ENCODE measurements at places on chromosomes 11 and 22. TPM values are rescaled to one million over a fixed set of nuclear protein-coding genes. Genes with fewer than 3 reads are reported as not detected.

Gene UBQLNL
- total RNA-seq = not detected

Gene TUBA8
- total RNA-seq = 1.0 TPM

Gene ZNF215
- 17.1 TPM for total RNA-seq

Gene B3GAT1
- total RNA-seq = 32.4 TPM

Gene ANGPTL5
- total RNA-seq = not detected

Gene SCGB1D4
- total RNA-seq = not detected

Gene CCDC15
- total RNA-seq = 3.1 TPM

Gene CHRM1
- not detected for total RNA-seq

Gene F2
- not detected for total RNA-seq

Gene SCO2
- total RNA-seq = not detected

Gene SLC29A2
- total RNA-seq = 32.4 TPM

Gene P4HA3
- total RNA-seq = not detected

Gene LRP4
- 22.1 TPM for total RNA-seq

DNA sequence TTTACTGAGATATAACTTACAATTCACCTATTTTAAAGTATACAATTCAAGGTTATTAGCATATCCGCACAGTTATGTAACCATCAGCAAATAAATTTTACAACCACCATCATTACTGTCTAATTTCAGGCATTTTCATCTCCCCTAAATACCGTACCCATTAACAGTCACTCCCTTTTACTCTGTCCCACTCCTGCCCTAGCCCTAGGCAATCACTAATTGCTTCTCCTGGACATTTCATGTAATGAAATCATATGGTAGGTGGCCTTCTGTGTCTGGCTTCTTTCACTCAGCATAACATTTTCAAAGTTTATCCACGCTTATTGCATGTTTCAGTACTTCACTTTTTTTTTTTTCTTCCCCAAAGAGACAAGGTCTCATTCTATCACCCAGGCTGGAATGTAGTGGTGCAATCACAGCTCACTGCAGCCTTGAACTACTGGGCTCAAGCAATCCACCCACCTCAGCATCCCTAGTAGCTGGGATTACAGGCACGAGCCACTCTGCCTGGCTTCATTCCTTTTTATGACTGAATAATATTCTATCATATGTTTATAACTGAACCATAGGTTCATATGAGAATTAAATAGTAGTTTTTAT is 61.4 kb upstream of the CHRM4 start:
- DNase-seq = no peak

GRCh38 chr11:100810146-100810545 is 123.1 kb downstream of the ARHGAP42 start:
- DNase-seq = no peak

- DNase-seq = no peak
Observed at GRCh38 chr11:70506658-70506970, 108.3 kb downstream of the CTTN start.

- no peak for DNase-seq
Observed at GRCh38 chr11:57979532-57980079, 44.1 kb upstream of the OR9Q1 start.

DNA sequence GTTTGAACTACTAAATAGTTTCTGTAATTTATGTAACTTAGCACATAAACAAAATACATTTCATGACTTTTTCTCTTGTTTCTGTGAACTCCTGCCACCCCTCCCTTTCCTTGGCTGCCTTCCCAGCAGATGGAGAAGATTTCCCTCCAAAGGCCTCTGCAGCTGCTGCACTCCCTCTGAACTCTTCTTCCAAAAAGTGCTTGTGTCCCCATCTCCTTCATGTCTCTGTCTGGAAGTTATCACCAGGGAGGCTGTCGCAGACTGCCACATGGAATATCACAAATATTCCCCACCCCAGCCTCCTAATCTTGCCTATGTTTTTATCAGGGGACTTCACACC is 1068.3 kb downstream of the OPCML start:
- DNase-seq = no peak

DNA sequence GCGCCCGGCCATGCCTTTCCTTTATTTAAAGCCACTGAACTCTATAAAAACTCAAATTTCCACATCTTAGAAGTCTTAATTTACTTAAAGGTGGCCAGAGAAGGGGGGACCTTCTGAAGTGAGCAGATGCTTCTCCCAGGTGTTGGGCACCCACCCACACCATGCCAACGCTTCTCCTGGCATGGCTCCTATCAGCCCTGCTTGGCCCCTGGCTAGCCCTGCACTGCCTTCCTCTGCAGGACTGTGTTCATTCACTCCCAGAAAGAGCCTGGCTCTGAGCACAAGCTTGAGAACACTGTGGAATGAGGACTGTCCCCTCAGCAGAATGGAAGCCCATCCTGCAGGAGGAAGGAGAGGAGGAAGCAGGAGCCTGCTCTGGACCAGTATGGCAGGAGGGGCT is 34.6 kb upstream of the ARFGAP3 start:
- DNase-seq = no peak

DNA sequence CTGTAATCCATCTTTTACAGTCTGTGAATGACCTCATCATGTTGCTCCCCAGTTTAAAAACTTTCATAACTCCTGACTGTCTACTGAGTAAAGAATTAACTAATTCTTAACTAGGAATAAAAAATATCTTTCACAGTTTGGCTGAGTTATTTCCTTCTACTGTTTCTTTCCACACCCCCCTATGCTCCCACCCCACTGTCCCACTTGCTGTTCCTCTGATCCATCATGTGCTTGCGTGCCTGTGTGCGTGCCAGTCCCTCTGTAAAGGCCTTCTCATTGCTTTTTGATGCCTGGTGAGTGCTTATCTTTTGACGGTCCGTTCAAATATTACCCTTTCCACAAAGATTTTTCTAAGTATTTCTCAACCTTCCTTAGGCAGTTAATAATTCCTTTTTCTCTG is 55.6 kb downstream of the ATG16L2 start:
- no peak for DNase-seq

DNA sequence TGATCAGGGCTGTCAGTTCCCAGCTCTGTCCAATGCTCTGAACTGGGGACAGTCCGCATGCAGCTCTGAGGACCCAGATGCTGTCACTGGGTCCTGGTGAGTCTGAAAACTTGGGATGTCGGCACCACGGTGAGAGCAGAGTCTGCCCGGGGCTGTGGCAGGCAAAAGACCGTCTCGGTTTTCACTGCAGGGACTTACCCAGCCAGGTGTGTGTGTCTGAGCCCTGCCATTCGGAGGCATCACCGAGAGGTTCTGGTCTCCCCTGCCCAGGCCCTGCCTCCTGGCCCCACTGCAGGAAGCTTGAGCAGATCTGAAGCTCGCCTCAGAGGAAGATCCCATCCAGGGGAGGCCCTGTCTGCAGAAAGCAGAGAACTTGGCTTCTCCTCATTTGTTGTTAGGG is 5.2 kb downstream of the TP53AIP1 start:
- no peak for DNase-seq

- no peak for DNase-seq
Observed at GRCh38 chr22:37476389-37477329, 9.5 kb downstream of the MFNG start.

GRCh38 chr11:112881461-112881860 is 79.8 kb upstream of the NCAM1 start:
- peak; percentile 7 for DNase-seq

DNA sequence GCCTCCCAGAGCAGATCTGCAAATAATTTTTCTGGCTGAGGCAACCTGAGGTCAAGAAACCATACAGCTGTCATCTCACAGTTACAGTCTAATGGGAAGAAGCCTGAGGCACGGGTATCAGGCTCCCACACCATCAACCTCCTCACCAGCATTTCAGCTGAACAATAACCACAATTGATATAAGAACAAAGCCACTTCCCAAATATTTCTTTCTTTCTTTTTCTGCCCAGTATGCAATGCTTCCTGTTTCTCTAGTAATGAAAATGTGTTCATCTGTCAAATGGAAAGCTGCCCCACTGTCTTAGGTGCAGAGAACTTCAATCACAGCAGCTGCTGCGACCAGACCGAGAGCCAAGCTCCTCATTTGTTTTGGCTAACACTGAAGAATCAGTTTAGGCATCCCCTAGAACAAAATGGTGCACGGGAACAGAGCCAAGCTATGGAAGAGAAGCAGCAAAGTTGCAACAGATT is 108.4 kb downstream of the BLID start:
- no peak for DNase-seq

GRCh38 chr11:59012398-59013265 is 73.3 kb downstream of the GLYATL1 start:
- no peak for DNase-seq

DNA sequence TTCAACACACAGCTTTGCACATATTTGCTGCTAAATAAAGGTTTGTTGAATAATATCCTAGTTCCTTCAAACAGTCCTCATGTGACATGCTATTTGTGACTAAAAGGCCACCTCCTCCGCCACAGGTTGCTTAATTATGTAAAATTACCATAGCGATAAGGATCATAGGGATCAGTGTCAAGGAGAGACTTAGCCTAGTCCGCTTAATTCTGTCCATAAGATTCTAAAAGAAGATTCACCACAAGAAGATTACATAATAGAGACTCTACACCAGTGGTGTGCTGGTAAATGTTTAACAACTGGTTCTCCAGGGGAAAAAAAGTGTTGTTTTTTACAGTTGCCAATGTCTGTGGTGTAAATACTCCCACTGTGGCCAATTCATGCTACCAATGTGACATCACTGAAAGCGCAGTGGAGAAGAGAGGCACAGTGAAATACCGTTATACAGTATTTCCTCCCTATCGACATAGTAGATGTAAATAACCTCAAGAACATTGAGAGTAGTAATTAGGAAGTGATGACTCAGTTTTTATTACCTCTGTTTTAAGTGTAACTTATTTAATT is 4.2 kb upstream of the CHRDL2 start:
- DNase-seq = no peak

DNA sequence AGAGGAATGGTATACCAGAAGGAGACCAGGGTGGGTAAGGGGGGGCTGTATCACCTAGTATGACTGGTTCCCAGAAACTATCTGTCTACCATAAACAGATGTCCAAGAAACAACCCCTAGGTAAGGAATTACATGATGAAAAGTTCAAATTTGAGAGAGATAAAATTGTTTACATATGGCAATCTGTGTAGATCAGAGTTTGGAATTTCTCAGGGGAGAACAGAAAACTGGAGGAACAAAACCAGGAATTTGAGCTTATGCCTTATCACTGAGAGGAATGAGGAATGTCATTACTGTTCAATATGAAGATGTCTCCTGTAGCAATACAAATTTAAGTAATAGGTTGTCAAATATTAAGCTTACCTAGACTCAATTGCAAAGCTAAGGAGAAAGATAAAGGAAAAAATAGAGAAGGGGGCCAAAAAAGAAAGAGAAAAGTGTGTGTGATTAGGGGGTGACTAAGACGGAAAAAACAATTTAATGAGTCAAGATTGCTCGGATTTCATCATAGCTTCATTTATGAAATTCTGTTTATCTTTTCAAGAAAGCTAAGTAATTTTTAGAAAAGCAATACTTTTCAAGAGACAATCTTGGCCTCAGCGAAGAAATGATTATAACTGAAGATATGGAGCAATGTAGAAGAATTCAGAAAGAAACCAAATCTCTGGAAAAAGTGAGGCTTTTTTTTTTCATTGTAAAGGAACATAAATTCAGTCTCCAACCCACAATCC is 117.8 kb downstream of the APOL5 start:
- DNase-seq = no peak

DNA sequence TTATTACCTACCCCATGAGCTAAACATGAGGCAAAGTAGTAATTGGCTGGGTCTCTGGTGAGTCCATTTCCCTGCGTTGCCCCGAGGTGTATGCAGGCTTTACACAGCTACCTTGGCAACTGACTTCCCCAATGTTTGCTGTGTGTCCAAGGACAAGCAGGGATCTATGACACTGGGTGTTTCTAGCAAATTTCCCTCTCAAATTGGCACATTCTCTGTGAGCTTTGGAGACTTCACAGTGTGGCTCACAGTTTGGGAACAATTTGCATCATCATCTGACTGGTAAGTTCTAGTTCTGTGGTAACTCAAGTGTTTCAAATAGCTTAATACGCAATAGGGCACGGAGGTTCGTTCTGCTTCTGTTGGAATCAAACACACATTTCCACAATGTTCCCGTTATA is 12.5 kb downstream of the NNMT start:
- DNase-seq = no peak

DNA sequence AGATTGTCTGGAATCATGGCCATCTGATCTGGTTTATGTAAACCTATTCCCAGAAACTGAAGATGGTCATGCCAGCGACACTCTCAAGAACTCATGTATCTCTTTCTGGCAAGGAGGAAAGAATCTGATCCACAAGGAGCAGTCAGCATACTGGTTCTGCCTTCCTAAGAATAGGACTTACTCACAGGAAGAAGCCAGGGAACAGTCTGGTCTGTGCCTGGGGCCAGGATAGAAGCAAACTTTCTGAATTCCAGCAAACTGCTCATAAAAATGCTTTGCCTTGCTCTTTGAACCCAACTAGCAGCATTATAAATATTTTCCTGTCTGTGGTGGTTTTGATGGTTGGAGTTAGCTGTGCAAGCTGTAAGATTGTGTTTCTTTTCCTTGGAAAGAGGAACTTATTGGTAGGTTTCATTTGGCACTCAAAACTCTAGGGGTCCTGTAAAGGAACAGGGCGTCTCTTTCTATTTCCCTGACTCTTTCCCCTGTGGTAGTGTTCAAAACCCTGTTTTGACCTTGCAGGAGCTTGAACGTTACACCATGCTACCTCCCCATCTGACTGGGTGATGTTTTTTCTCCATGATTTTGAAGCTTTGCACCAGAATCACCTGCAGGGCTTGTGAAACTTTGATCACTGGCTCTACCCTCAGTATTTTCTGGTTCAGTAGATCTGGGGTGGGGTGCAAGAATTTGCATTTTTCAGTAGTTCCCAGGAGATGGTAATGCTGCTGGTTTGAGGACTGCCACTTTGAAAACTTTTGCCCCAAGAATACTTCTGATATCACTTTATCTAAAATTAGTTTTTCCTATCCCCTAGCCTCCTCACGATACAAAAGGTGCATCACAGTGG is 627.8 kb upstream of the ANO5 start:
- no peak for DNase-seq

DNA sequence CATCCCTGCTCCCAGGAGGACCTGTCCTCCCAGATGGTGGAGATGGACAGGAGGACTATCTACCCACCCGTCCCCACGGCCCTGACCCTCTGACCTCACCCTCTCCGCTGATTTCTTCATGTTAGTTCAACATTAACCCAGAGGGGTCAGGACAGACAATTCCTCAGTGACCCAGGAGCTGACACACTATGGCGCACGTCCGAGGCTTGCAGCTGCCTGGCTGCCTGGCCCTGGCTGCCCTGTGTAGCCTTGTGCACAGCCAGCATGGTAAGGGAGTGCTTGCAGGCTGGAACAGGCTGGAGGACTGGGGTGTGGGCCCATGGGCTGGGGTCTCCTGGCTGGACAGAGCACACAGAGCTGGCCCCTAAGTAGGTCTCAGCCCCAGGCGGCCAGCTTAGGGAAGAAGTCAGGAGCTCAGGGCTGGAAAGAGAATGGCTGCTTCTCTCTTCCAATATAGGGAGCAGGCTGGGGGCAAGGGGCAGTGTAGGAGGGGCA is at the start of gene F2:
Gene F2, plus strand, starts transcription at position 166 of the 495 bp plus-strand sequence. Its CDS starts 23 bp downstream, at position 189.
- DNase-seq = no peak

GRCh38 chr11:103961010-103961409 is 75.4 kb upstream of the DDI1 start:
- DNase-seq = no peak

DNA sequence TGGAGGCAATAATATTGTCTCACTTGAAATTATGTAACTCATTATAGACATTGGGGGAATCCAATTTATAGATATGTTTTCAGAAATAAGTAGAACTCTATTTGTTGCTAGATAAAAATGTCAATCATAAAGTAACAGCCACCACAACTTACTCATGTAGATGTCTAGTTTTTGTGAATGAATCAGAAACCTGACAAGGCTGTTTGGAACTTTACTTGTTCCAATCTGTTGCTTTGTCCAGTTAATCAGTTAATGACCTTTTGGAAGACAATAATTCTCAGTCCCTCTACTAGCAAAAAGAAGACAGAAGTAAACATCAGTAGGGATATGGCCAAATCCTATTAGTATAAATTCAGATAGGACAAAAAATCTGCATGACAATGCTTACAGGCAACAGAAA is 1143.3 kb downstream of the LRRC4C start:
- DNase-seq = no peak

Data from H1 (cell line).